ENCODE measurements at places on chromosomes 12 and 14.

GRCh38 chr14:103121846-103122584 lies 1.2 kb upstream of the TNFAIP2 start:
- peak; percentile 42 for DNase-seq

DNA sequence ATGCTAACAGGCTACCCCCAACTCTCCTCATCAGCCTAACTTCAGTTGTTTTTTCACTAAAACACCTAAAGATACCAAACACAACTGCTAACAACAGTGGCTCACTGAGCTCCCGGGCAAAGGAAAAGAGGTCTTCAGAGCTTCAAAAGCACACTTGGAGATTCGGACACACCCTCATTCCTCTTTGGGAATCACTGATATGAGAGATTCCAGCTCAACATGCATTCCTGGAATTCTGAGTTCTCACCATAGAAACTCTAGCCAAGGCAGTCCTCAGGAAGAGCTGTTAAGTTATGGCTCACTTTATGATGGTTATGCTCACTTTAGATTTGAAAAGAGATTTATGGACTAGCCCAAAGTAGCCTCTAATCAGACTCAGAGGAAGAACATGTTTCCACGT lies 40.1 kb downstream of the STXBP6 start:
- no peak for DNase-seq

DNA sequence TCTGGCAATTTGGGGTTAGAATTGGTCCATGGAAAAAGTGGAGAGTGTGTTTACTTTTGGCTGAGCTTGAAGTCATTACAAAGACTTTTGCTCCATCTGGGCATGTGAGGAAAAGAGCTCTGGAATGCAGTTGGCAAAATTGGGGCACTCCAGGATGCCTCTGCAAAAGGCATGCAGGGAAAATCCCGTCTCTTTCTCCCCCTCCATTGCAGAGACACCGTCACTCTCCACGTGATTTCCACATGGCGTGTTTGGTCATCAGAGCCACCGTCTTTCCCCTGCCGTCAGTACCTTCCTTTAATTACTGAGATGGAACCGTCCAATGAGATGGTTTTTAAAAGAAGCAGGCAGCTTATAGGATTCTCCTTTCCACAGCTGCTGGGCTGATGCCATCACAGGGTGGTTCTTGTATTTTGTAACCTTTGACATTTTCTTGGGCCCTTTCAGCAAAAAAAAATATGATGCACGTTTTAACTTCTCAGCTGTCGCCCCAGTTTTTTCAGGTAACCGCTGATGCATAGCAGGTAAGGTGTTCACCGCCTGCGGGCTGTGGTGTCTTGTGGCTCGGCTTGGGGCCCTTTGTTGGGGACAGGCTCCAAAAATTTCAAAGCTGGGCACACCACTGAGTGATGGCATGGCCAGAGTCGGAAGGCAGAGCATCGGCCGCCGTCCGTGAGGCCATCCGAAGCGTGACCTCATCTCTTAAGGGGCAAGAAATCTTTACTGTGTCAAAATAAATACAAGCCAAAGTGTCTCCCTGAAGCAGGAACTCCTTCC lies 68.4 kb downstream of the CACNA1C start:
- no peak for DNase-seq

- no peak for DNase-seq
Observed at GRCh38 chr12:66837311-66837627, 158.4 kb upstream of the GRIP1 start.

GRCh38 chr12:3101309-3102024 lies 24.3 kb downstream of the TSPAN9 start:
- peak; percentile 61 for DNase-seq

DNA sequence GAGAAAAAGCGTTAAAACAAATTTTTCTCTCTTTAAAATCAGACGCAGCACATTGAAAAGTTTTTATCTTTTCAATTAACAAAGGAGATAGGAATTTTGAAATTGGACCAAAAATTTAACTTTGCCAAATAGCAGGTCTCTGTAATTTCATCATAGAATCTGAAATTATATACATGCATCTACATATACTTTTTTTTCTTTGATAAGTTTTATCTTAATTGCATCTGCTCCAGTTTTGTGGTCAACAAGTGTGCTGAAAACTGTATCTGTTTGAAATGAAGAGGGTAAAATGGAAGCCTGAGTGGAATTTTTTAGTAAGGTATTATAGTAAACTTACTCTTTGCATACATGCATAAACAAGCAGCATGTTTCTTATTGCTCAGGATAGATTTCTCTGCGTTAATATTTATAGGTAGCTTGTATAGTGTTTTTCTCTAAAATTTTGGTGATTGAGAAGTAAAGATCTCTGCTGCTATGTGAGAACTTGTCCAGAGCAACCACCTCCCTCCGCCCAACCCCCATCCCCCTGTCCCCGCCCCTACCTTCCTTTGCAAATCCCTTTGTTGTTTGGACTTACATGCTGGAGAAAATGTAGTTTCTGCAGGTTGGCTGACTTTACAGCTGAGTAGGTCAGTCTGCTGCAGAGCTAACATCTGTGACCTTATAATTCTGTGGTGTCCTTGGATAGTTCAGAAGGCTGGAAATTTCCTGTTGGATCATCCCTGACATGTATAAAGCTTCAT lies 64.6 kb downstream of the VRK1 start:
- no peak for DNase-seq
